KBM-7 (cell line): ENCODE measurements at places on chromosomes 2 and 18.

- DNase-seq: no peak
Observed at GRCh38 chr2:228796386-228796785, 474.7 kb downstream of the PID1 start.

DNA sequence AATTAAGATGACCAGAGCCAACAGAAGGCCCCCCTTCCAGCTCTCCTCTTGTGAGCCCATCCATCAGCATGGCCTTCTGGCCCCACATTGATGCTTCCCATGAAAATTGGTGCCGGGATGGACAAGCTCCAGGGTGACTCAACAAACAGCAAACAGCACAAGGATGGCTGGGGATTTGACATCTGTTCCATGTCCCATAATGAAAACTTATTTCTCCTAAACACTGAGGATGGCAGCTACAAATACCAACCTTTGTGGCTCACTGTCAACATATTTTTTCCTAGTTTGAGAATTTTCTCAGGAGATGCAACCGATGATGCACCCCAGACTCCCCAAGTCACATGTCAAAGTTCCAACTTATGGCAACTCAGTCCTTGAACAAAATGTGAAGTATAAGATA, 169.6 kb upstream of the SIX2 start:
- DNase-seq: no peak

- DNase-seq: peak; percentile 33
Observed at GRCh38 chr2:98564541-98565132, 43.7 kb downstream of the COA5 start.

DNA sequence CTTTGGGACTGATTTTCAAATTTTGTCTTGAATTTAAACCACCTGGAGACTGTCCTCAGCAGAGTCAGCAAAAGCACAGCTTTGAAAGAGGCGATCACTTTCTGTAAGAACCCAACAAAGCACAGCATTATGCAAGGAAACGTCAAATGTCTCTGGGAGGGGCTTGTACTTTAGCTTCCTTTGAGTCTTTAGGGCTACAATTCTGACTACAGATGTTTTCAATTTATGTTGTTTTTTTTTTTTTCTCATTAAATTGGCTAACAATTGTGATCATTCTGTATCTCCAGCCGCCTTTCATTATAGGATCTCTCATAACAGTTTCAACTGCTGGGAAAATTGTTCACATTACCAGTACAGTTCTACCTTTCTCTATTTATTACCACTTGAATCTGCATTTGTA, 48.3 kb downstream of the COL3A1 start:
- no peak for DNase-seq

GRCh38 chr2:136175868-136176267, 57.9 kb upstream of the CXCR4 start:
- no peak for DNase-seq

DNA sequence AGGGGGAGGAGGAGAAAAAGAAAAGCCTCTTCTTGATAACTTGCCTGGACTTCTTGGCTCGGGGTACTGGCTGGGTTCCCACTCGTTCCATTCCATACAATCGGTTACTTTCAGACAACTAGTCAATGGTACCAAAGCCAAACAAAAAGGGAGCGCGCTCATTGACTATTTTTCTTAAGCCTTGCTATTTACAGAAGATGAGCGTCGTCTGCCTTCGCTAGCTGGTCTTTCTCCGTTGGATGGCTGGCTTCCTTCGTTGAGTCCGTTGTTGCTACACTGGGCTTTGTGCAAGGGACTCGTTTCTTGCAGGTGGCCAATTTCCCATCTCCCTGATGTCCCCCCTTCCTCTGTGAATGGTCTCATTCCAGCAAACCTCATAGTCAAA, 260.4 kb downstream of the ZNF516 start:
- no peak for DNase-seq

GRCh38 chr2:17519486-17519885, 1.2 kb upstream of the RAD51AP2 start:
- no peak for DNase-seq

- DNase-seq: no peak
Observed at GRCh38 chr18:255171-255570, 12.7 kb downstream of the THOC1 start.

DNA sequence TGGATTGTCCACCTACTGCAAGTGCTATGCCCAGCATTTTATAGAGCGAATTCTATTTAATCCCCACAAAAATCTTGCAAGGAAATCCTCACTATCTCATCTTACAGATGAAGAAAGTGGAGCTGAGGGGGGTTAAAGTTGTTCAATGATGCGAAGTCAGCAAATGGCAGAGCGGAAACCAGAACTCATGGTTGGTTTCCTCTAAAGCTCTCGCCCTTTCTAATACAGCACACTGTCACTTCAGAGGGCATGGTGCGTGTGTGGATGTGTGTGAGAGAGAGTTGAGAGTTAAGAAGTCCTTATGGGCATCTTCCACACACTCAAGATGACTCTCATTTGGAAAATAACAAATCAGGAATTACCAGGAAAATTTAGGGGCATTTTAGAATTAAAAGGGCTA, 78.4 kb downstream of the TGFA start:
- peak; percentile 72 for DNase-seq
